ENCODE measurements at places on chromosomes 1 and 21.

DNA sequence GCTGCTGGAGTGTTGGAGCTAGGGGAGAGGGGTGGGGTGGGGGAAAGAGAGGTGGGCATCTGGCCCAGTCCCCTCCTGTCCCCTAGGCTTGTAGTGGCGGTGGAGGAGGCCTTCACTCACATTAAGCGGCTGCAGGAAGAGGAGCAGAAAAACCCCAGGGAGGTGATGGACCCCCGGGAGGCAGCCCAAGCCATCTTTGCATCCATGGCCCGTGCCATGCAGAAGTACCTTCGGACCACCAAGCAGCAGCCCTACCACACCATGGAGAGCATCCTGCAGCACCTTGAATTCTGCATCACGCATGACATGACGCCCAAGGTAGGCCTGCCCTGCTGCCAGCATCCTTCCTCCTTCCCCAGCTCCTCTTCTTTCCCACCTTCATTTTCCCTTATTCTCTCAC lies 23.6 kb downstream of the VANGL2 start:
- DNase-seq, result no peak

GRCh38 chr1:6638226-6638625 lies 13.6 kb downstream of the THAP3 start:
- DNase-seq, result no peak

DNA sequence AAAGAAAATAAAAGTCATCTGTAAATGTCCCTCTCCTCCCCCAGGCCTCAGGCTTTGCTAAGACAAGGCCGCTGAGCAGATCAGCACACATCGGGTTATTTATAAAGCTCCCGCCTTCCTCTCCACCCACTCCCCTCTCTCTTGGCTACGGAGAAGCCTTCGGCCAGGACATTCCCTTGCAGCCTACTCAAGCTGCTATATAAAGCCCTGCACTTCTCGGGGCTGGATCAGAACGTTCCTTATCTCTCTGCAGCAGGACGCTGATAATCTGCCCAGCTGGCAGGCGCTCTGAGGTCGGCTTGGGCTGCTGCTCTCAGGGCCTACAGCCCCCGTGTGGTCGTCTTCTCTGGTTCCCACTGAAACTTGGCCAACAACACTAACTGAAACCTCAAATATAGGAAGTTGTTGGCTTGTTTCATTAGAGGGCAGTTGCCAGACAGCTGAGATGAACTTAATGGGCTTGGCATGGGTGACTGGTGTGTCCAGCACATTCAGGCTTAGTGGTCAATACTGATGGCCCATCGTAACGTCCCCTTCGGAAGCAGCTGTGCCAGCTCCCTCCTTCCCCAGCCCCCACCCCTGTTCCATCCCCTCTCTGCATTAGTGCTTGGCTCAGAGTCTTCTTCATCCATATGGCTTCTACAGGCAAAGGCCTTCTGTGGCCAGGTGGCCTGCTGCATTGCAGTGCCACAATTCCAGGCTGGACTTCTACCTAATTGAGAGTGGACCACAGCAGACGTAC lies 64.6 kb downstream of the IER5 start:
- DNase-seq, result no peak

- DNase-seq, result no peak
These were observed 1563.6 kb upstream of the PRMT6 start for GRCh38 chr1:105492921-105493320.

DNA sequence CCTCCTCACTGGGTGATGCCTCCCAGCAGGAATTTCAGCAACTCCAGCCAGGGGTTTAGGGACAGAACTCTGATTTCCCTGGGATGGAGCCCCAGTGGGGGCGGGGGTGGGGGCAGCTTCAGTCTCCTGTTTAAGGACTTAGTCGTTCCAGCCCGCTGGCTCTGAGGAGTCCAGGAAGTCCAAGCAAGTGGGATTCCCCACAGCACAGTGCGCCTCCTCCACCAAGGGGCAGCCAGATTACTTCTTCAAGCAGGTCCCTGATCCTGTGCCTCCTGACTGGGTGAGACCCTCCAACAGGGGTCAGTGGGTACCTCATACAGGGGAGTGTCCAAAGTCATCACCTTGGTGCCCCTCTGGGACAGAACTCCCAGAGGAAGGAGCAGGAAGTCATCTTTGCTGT lies 1438.4 kb upstream of the B3GALT2 start:
- DNase-seq, result no peak

GRCh38 chr1:14855268-14855667 lies 256.8 kb downstream of the KAZN start:
- DNase-seq, result no peak

DNA sequence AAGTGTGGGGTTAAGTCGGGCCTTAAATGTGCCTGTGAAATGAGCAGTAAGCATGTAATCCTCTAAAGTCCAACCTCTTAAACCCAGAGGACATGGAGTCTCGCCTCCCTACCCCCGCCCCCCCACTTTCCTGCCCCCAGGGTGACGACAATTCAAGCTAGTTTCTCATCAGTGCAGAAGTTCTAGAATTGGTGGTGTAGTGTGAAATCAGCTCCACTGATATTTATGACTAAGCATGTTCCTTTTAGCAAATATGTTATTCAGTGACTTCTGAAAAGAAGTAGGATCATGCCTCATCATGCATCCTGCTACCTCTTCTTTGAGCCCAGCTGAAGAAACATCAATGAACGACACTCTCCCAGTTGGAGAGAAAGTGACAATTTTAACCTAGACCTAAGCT lies 2.6 kb upstream of the ABCB10 start:
- DNase-seq, result no peak

DNA sequence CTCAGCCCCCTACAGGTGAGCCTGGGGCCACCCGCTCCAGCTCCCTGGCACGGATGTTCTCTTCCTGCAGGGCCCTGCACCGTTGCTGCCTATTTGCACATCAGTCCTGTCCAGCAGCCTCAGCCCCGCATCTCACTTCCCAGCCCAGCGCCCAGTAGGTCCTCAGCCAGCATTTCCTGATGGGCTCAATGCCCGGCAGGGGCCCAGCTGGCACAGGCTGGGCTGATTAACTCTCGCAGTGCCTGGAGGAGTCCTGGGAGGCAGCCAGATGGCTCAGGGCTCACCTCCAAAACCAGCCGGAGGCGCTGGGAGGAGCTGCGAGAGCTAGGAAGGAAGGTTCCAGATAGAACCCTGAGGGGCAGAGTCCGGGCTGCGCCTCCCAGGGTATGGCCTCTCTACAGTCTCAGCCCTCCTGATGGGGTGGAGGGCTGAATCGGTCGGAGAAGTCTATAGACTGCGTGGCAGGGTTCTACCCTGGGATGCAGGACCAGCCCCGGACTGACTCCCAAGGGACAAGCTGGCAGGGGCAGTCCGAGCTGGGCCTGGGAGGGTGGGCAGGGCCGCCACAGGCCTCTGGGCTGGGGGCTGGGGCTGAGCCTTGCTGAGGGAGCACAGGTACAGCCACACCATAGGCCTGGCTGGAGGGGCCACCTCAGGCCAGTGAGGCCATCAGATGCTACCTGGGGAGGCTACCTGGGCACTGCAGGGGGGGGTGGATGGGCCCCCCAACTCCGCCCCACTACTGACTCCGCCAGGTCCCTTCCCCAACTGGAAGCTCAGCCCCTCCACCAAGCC lies 19.2 kb upstream of the CLSTN1 start:
- no peak for DNase-seq

DNA sequence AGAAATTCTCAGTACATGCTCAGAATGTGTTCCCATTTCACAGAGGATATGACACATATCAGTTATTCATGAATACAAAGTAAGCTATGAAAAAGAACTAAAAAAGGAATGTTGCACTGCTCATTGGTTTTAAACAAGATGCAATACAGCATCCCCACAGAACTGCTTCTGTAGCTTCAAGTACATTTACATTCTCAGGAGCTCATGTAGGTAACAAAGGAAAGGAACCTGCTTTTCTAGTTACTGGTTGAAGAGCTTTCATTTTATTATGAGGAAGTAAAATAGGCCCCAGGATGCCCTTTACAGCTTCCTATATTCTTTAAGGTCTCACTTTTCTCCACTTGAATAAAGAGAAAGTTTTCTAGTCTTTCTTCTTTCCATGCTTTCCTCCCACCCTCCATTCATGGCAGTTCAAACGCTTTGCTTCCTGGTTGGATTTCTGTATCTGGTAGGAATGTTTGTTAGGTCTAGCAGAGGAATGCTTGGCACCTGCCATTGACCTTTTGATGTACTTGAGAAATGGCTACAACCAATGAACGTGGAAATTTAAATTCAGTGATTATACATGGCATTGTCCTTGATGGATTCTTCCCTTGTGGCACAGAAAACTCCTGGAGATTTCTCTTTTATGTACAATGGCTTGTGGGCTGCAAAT lies 27.1 kb upstream of the KCNK2 start:
- no peak for DNase-seq

All from T-helper 2 cell (primary cell).